ENCODE measurements at places on chromosomes 3 and 15. TPM values are rescaled to one million over a fixed set of nuclear protein-coding genes. Genes with fewer than 3 reads are reported as not detected.

- H3K27me3 ChIP-seq: no peaks in the 10 kb centered on the region
- H3K36me3 ChIP-seq: no peaks in the 10 kb centered on the region
- DNase-seq: peak; percentile 87
- H3K4me3 ChIP-seq: no peak overlapping the region
- peaks cover 10% of the 10 kb centered on the region for H3K4me1 ChIP-seq
Observed at GRCh38 chr3:23756206-23756840, 49.4 kb upstream of the UBE2E1 start.

GRCh38 chr15:26771578-26772153 lies 1.2 kb downstream of the GABRB3 start:
- no peaks in the 10 kb centered on the region for H3K4me1 ChIP-seq
- no peaks in the 10 kb centered on the region for H3K36me3 ChIP-seq
- no peak overlapping the region for H3K27ac ChIP-seq
- peak; percentile 73 for DNase-seq
- no peaks in the 10 kb centered on the region for H3K27me3 ChIP-seq
- H3K4me3 ChIP-seq: peak overlapping the region; percentile 58

DNA sequence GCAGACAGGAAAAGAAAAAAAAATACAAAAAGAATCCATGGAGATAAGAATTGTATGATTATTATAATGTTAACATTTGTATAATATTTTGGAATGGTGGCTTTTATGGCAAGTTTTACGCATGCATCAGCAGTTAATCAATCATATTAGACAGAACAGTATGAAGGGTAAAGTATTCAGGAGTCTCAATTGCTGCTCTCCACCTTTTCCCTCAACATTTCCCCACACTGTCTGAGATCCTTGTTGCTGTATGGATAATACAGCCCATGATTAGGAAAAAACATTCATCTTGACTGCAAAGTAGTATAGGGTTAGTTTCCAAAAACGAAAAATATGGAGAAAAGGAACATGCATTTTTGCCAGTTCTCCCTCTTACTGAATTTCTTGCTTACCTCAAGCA lies 755.3 kb upstream of the ARPP21 start:
- H3K4me3 ChIP-seq: no peak overlapping the region
- H3K27ac ChIP-seq: no peak overlapping the region
- H3K4me1 ChIP-seq: no peaks in the 10 kb centered on the region
- no peaks in the 10 kb centered on the region for H3K36me3 ChIP-seq
- DNase-seq: no peak
- no peaks in the 10 kb centered on the region for H3K27me3 ChIP-seq

- no peaks in the 10 kb centered on the region for H3K36me3 ChIP-seq
- H3K27ac ChIP-seq: no peak overlapping the region
- H3K4me3 ChIP-seq: no peak overlapping the region
Observed at GRCh38 chr15:91632176-91632575, 221.3 kb upstream of the SLCO3A1 start.

GRCh38 chr3:65265942-65266590 lies 578.3 kb upstream of the ADAMTS9 start:
- H3K4me1 ChIP-seq: no peaks in the 10 kb centered on the region
- no peaks in the 10 kb centered on the region for H3K27me3 ChIP-seq
- no peaks in the 10 kb centered on the region for H3K36me3 ChIP-seq

- no peaks in the 10 kb centered on the region for H3K27me3 ChIP-seq
- no peak for DNase-seq
- H3K4me1 ChIP-seq: no peaks in the 10 kb centered on the region
Observed at GRCh38 chr15:59353994-59354416, 18.7 kb downstream of the MYO1E start.

- no peak overlapping the region for H3K27ac ChIP-seq
- no peak for DNase-seq
- H3K27me3 ChIP-seq: no peaks in the 10 kb centered on the region
- peaks cover 2% of the 10 kb centered on the region for H3K4me1 ChIP-seq
Observed at GRCh38 chr3:72380193-72380592, 468.1 kb downstream of the SHQ1 start.

DNA sequence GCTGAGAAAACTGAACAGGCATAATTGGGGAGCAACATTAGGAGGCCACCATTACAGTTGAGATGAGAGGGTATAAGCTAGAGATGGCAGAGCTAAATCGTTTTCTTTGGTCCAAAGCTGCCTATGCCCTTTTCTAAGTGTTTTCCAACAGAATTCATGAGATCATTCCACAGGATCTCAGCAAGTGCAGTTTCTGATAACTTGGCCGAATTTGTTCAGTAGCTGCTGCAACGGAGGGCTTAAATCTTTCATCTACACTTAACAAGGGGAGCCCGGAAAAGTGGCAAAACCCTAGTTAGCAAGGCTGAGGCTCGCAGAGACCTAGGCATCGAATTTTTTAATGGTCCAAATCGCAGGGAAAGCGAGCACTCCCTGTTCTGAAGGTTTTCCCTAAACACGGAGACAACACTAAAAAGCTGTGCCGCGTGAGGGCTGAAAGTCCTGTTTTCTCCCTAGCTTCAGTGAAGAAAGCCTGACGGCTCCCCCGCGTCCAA lies 531 bp upstream of the BLOC1S6 start:
- H3K4me3 ChIP-seq: peak overlapping the region; percentile 99
- DNase-seq: no peak
- peak overlapping the region; percentile 100 for H3K27ac ChIP-seq
- peaks cover 27% of the 10 kb centered on the region for H3K4me1 ChIP-seq

- H3K4me1 ChIP-seq: no peaks in the 10 kb centered on the region
- DNase-seq: no peak
- H3K27me3 ChIP-seq: no peaks in the 10 kb centered on the region
- H3K27ac ChIP-seq: no peak overlapping the region
- H3K36me3 ChIP-seq: no peaks in the 10 kb centered on the region
- no peak overlapping the region for H3K4me3 ChIP-seq
Observed at GRCh38 chr3:81195478-81195877, 566.0 kb downstream of the GBE1 start.

GRCh38 chr3:161314836-161315395 lies 56.4 kb downstream of the SPTSSB start:
- no peaks in the 10 kb centered on the region for H3K4me1 ChIP-seq
- H3K36me3 ChIP-seq: no peaks in the 10 kb centered on the region
- DNase-seq: no peak
- no peak overlapping the region for H3K4me3 ChIP-seq

- H3K36me3 ChIP-seq: no peaks in the 10 kb centered on the region
- no peak for DNase-seq
- H3K4me1 ChIP-seq: peaks cover 26% of the 10 kb centered on the region
- H3K27me3 ChIP-seq: no peaks in the 10 kb centered on the region
- H3K27ac ChIP-seq: no peak overlapping the region
Observed at GRCh38 chr3:187265461-187265955, 26.0 kb downstream of the MASP1 start.

DNA sequence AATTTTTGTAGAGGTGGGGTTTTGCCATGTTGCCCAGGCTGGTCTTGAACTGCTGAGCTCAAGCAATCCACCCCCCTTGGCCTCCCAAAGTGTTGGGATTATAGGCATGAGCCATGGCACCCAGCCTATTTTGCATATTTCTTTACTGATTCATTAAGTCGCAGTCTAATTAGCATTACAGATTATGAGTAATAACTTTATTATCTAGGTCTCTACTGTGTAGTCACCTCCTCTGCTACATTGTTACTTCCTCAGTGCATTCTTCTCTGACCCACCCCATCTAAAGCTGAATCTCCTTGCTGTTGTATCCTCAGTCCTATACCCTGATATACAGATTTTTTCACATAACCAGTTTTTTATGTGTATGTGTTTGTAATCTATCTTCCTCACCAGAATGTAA lies 61.7 kb downstream of the TFDP2 start:
- H3K4me1 ChIP-seq: no peaks in the 10 kb centered on the region
- no peak overlapping the region for H3K27ac ChIP-seq
- no peak overlapping the region for H3K4me3 ChIP-seq
- H3K36me3 ChIP-seq: no peaks in the 10 kb centered on the region
- no peaks in the 10 kb centered on the region for H3K27me3 ChIP-seq
- DNase-seq: no peak

- H3K27me3 ChIP-seq: no peaks in the 10 kb centered on the region
- H3K4me1 ChIP-seq: no peaks in the 10 kb centered on the region
- H3K4me3 ChIP-seq: no peak overlapping the region
- H3K27ac ChIP-seq: no peak overlapping the region
- H3K36me3 ChIP-seq: no peaks in the 10 kb centered on the region
- no peak for DNase-seq
Observed at GRCh38 chr3:12253516-12254343, 35.1 kb upstream of the PPARG start.

- H3K27me3 ChIP-seq: no peaks in the 10 kb centered on the region
- no peak for DNase-seq
- H3K4me3 ChIP-seq: no peak overlapping the region
- H3K27ac ChIP-seq: no peak overlapping the region
- H3K36me3 ChIP-seq: no peaks in the 10 kb centered on the region
Observed at GRCh38 chr3:104126864-104127553, 1239.7 kb upstream of the ALCAM start.

DNA sequence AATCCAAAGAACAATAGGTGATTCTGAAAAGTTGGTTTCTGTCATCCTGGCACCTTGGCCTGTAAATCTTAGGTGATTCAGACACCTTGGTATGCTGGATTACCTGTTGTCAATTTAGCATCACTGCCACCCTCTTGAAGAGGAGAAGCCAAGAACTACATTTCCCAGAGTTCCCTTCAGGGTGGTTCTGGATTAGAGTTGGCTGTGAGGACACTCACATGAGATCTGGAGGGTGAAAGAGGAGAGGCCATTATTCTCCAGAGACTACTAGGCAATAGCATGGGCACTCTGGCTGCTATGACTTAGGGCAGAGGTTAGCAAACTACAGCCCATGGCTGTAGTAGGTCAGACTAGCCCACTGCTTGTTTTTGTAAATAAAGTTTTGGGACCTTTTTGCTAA lies 41.7 kb upstream of the CORO2B start:
- no peaks in the 10 kb centered on the region for H3K27me3 ChIP-seq
- H3K4me1 ChIP-seq: no peaks in the 10 kb centered on the region

Gene SMARCC1
- 64.4 TPM for total RNA-seq

Gene RSRC1
- 53.3 TPM for total RNA-seq

Gene TNFAIP8L3
- total RNA-seq: 5.1 TPM

Gene MEIS2
- total RNA-seq: 15.7 TPM

Gene SPSB4
- 7.4 TPM for total RNA-seq

Gene OR4M2
- total RNA-seq: 1.1 TPM

Gene GRAMD1C
- 24.1 TPM for total RNA-seq

Gene SLC28A2
- total RNA-seq: 0.81 TPM

Gene GOLGA6A
- total RNA-seq: 42.4 TPM

Gene PIERCE2
- 8.0 TPM for total RNA-seq

Gene SH2D7
- 1.5 TPM for total RNA-seq

Measured in testis (tissue), 5 donors.